GM23338 (cell line): ENCODE measurements at places on chromosomes 1 and 21.

DNA sequence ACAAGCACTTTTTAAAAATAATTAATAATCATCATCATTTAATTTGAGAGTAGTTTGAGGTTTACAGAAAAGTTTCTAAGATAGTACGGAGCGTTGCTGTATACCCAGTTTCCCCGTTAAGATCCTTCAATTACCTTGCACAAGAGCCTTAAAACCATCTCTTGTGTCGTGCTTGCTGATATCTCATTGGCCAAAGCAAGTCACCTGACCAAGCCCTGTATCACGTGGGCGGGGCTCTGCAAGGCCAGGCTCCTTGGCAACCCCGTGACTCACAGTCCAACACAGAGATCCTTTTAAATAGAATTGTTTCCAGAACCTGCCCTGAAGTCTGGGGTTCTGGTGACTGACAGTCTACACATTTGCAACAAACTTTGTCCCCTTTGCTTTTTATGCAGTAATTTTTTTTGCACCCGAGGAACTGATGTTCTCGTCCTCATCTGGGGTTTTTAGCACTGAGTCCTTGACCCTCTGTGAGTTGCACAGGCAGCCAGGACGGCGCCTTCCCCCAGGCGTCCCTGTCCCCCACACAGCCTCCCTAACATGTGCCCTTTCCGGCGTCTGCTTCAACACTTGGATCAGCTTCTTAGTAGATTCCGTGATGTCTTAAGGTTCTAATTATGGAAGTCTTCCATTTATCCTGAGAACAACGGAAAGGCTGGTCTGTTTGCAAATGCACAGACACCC lies 183.3 kb upstream of the TMEM51 start:
- no peaks in the 10 kb centered on the region for H3K4me1 ChIP-seq
- no peaks in the 10 kb centered on the region for H3K27me3 ChIP-seq
- peak; percentile 65 for DNase-seq
- no peak overlapping the region for H3K4me3 ChIP-seq

DNA sequence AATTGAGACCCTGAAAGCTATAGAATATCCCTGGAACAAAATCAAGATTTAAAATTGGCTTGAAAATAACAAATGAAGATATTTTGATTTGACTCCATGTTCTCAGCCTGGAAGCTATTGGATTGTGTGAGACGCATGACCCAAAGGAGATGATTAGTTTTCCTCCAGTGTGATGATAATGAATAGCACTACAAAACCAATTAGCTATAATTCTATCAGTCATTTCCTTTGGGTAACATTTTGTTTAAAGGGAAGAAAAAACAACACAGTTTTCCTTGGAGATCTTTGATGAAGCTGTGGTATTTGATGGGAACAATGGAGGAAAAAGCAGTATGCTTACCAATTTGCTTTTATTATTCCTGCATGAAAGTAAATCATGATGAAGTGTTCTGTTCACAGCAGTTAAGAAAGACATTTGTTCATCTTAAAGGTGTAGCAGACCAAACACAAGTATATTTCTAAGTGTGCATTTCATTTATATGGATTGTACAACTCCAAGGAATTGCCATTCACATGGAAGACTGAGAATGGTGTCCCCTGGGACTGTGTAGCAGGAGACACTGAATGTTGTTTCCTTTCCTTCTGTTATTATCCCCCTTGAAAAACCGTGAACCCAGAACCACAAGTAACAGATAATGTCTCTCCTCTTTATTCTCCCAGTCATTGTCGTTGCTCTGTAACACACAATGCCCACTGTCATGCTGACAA lies 111.4 kb downstream of the CACHD1 start:
- no peaks in the 10 kb centered on the region for H3K27me3 ChIP-seq
- H3K4me3 ChIP-seq, result no peak overlapping the region
- peaks cover 27% of the 10 kb centered on the region for H3K4me1 ChIP-seq
- DNase-seq, result no peak
- no peak overlapping the region for H3K27ac ChIP-seq

DNA sequence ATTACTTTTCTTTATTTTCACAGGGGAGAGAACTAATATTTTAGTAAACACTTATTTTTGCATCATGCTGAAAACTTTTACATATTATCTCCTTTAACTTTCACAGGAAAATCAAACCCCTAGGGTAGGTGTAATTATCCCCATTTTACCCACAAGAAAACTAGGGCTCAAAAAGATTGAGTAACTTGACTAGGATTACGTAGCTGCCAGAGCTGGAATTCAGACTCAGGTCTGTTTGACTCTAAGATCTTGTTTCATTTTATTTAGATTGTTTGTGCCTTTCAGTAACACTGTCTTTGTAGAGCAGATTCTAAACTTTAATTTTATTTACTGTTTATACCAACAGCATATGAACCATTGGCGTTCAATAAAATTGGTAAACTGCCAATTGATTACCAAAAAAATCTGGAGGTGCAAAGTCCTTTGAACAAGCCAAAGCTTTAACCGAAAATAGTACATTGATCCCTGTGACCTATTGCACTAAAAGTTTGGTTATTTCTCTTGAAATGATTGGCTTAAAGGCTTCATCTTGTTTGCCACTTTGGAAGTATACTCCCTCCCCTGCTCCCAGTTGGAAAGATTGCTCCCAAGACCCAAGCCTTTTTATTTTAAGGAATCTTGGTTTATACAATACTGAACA lies 71.0 kb upstream of the WDR26 start:
- H3K4me1 ChIP-seq, result peaks cover 41% of the 10 kb centered on the region
- no peak overlapping the region for H3K27ac ChIP-seq
- H3K27me3 ChIP-seq, result no peaks in the 10 kb centered on the region
- DNase-seq, result no peak
- no peaks in the 10 kb centered on the region for H3K36me3 ChIP-seq

- H3K27ac ChIP-seq, result no peak overlapping the region
- no peaks in the 10 kb centered on the region for H3K27me3 ChIP-seq
- H3K36me3 ChIP-seq, result no peaks in the 10 kb centered on the region
- DNase-seq, result no peak
- no peak overlapping the region for H3K4me3 ChIP-seq
- no peaks in the 10 kb centered on the region for H3K4me1 ChIP-seq
Measured at GRCh38 chr1:154831462-154831861, 38.6 kb downstream of the KCNN3 start.

- no peak overlapping the region for H3K4me3 ChIP-seq
- no peaks in the 10 kb centered on the region for H3K27me3 ChIP-seq
- H3K36me3 ChIP-seq, result no peaks in the 10 kb centered on the region
Measured at GRCh38 chr1:183206538-183207122, 20.6 kb downstream of the LAMC2 start.
